ENCODE measurements at places on chromosomes 11 and 22.

- DNase-seq, result no peak
These were observed 73.7 kb downstream of the JAM3 start for GRCh38 chr11:134142536-134142935.

GRCh38 chr11:70717936-70718595, 319.7 kb downstream of the CTTN start:
- no peak for DNase-seq

- no peak for DNase-seq
These were observed 18.9 kb downstream of the UQCR10 start for GRCh38 chr22:29786031-29786430.

DNA sequence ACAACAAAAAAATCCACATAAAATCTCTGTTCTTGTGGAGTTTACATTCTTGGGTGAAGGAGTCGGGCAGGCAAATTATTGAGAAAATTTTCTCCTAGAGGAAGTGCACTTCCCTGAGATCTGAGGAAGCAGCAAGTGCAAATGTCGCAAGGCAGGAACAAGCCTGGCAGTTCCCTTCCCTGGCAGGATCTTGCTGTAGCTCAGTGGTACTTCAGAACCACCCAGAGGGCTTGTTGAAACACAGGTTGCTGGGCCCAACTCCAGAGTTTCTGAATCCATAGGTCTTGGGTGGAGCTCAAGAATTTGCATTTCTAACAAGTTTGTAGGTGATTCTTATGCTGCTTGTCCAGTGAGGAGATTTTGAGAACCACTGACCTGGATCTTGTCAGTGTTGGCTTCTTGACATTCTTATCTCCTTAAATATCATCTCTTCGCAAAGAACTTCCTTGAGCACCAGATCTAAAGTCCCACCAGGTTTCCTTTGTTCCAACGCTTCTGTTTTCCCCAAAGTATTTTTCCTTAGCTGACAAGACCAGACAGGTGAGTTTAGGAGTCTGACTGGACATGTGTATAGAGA, 9.6 kb downstream of the QSER1 start:
- DNase-seq, result no peak

- DNase-seq, result peak; percentile 31
These were observed 171.9 kb downstream of the SHANK2 start for GRCh38 chr11:71080239-71081097.

- DNase-seq, result no peak
These were observed 21.4 kb upstream of the STK33 start for GRCh38 chr11:8615291-8616032.
